Colonic mucosa (tissue), 4 donors: ENCODE measurements at places on chromosomes 6 and 20. TPM values are rescaled to one million over a fixed set of nuclear protein-coding genes. Genes with fewer than 3 reads are reported as not detected.

The GUCA1A gene
- total RNA-seq, result not detected

The LBP gene
- 0.32 TPM for total RNA-seq

The TAGAP gene
- total RNA-seq, result 2.3 TPM

The HTR1B gene
- total RNA-seq, result 0.19 TPM

The ZSCAN31 gene
- total RNA-seq, result 7.0 TPM
